ENCODE measurements at places on chromosomes 2 and 18. TPM values are rescaled to one million over a fixed set of nuclear protein-coding genes. Genes with fewer than 3 reads are reported as not detected.

ZNF804A gene
- 24.1 TPM for total RNA-seq

IL1B gene
- total RNA-seq = 2.2 TPM

NEB gene
- total RNA-seq = 2.5 TPM

ITPRIPL1 gene
- total RNA-seq = 4.7 TPM

SLC19A3 gene
- 3.1 TPM for total RNA-seq

NBAS gene
- total RNA-seq = 146 TPM

PLGLB2 gene
- total RNA-seq = 5.9 TPM

ALPG gene
- total RNA-seq = not detected

UBR3 gene
- total RNA-seq = 168 TPM

FASTKD2 gene
- total RNA-seq = 54.8 TPM

CHST9 gene
- total RNA-seq = 2.5 TPM

IL37 gene
- total RNA-seq = not detected

EIPR1 gene
- 41.6 TPM for total RNA-seq

HOXD12 gene
- total RNA-seq = not detected

CDCA7 gene
- 26.6 TPM for total RNA-seq

HRH4 gene
- not detected for total RNA-seq

TEKT4 gene
- not detected for total RNA-seq

LTBP1 gene
- total RNA-seq = 42.3 TPM

SERPINB12 gene
- not detected for total RNA-seq

VRK2 gene
- total RNA-seq = 6.6 TPM

ALPI gene
- total RNA-seq = not detected

SIX2 gene
- not detected for total RNA-seq

SP140L gene
- total RNA-seq = 1.3 TPM

ANKRD53 gene
- 1.9 TPM for total RNA-seq

POTEJ gene
- not detected for total RNA-seq

NR4A2 gene
- total RNA-seq = 12.2 TPM

TMEM163 gene
- total RNA-seq = 19.1 TPM

SLC38A11 gene
- total RNA-seq = 7.8 TPM

SLC4A3 gene
- total RNA-seq = 34.4 TPM

CNTNAP5 gene
- total RNA-seq = 65.1 TPM

LBX2 gene
- total RNA-seq = not detected

SERPINB4 gene
- total RNA-seq = not detected

VPS54 gene
- 43.2 TPM for total RNA-seq

CYP26B1 gene
- total RNA-seq = 3.4 TPM

EML6 gene
- total RNA-seq = 23.8 TPM

CD207 gene
- total RNA-seq = not detected

BCS1L gene
- total RNA-seq = 30.4 TPM

DHRS9 gene
- total RNA-seq = 0.94 TPM

MEP1B gene
- total RNA-seq = not detected

CFAP53 gene
- total RNA-seq = 1.6 TPM

KIAA2012 gene
- total RNA-seq = 1.9 TPM

ST6GAL2 gene
- total RNA-seq = 140 TPM

AQP12B gene
- total RNA-seq = not detected

DSC2 gene
- 4.1 TPM for total RNA-seq

OTOF gene
- total RNA-seq = 0.31 TPM

WDR12 gene
- total RNA-seq = 26.6 TPM

GREB1 gene
- 3.8 TPM for total RNA-seq

RAB6C gene
- 0.63 TPM for total RNA-seq

IFT172 gene
- 70.7 TPM for total RNA-seq
